ENCODE measurements at places on chromosomes 1 and 21.

- no peak for DNase-seq
Measured at GRCh38 chr1:10908266-10908665, 104.2 kb upstream of the TARDBP start.

GRCh38 chr21:38227401-38227800 lies 29.4 kb upstream of the KCNJ15 start:
- DNase-seq, result no peak

- no peak for DNase-seq
Measured at GRCh38 chr1:12697397-12697796, 18.5 kb upstream of the AADACL3 start.

DNA sequence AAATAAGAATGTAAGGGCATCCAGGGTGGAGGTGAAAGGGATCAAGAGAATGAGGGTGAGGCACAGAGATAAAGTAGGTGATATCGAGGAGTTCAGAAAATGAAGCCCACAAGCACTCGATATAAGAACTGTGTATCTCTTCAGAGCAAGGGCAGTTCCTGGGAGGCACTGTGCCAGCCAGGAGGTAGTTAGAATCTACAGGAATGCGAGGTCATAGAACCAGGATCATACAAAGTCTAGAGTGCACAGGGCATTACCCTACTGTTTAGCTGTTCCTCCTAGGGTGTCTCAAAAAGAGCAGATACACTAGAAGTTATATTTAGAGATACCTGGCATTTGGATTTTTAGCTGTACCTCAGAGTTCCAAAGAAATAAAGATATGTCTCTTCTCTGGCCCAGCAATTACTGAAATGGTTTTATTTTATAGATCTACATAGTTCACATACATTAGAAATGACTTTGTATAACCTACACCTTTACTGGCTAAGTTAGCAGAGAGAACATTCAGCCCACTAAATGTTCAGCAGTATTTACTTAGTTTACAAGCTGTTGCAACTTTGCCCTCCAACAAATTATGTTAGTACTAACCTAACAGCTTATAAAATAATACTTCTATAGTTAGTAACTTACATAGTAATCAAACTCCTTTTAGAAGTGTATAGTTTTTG lies 1.6 kb downstream of the OVAAL start:
- no peak for DNase-seq

DNA sequence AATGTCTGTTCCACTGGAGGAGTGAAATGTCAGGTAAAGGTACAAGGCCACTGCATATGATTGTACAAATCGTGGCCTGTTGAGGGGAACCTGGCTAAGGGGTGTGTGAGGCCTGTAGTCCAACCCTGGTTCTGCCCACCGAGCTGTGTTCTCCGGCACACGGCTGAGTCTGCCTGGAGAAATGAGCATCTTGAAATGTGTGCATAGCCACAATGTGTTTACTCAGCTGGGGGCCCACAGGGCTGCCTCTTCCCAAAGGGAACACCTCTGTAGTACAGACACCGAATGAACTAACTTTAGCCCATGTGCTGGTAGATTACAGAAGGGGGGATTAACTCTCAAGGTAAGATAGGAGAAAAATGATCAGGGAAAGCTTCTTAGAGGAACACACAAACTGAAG lies 30.2 kb downstream of the AK4 start:
- no peak for DNase-seq

DNA sequence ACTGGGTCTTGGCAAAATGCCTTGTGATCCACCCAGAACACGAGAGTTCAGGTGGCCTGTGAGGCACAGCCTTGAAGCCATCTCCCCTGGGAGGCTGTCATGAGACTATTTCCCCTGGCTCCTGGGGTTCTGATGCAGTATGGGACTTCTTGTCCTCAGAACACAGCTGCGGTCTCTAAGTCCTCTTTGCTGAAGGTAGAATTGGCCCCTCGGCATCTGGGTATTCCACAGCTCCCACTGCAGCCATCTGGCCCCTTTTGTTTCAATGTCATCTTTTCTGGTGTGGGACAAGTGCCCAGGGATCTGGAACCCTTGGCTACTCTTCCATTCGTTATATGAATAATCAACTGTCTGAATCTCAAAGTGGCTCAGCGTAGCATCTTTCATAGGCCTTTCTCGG lies 17.0 kb upstream of the LY9 start:
- no peak for DNase-seq

DNA sequence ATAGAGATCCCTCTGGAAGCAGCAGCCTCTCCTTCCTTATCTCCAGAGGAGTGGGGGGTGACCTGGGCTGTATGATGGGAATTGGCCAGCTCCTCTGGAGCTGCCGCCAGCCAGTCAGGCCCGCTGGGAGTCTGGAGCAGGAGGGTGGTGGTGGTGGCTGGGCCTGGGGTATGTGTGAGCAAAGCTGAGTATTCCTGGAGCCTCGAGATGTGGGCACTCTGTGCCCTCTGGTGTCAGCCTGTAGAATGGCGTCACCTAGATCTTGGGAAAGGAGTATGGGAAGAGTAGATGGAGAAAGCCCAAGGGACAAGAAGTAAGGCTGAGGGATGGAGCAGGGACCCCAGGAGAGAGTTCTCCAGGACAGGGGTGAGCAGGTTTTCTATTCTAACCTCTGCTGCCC lies 16.0 kb downstream of the VANGL2 start:
- peak; percentile 73 for DNase-seq

GRCh38 chr1:85801520-85801919 lies 93.3 kb upstream of the ZNHIT6 start:
- DNase-seq, result no peak

DNA sequence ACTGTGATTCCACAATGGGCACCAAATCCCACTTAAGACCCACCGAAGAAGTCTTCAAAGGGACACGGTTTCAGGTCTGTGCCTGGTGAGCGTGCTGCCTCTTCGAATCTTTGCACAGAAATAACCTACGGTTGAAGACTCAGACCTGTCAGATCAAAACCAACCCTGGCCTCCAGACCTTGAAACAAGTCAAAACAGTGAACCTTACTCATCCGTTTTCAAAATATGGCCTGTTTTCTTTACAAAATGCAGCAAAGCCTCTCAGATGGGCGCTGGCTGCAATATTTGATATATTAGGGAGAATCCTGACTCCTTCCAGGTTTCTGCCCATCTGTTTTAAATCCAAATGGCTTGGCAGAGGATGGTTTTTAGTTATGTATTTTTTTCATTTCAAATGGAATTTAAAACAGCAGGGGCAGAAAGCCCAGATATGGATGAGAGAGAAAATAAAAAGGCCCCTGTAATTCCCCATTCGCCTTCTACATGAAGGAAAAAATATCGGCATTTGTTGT lies 14.0 kb downstream of the JUN start:
- no peak for DNase-seq

- no peak for DNase-seq
Measured at GRCh38 chr1:170225781-170226530, 80.2 kb downstream of the NTMT2 start.

GRCh38 chr21:42425591-42425990 lies 21.9 kb downstream of the UBASH3A start:
- DNase-seq, result no peak

DNA sequence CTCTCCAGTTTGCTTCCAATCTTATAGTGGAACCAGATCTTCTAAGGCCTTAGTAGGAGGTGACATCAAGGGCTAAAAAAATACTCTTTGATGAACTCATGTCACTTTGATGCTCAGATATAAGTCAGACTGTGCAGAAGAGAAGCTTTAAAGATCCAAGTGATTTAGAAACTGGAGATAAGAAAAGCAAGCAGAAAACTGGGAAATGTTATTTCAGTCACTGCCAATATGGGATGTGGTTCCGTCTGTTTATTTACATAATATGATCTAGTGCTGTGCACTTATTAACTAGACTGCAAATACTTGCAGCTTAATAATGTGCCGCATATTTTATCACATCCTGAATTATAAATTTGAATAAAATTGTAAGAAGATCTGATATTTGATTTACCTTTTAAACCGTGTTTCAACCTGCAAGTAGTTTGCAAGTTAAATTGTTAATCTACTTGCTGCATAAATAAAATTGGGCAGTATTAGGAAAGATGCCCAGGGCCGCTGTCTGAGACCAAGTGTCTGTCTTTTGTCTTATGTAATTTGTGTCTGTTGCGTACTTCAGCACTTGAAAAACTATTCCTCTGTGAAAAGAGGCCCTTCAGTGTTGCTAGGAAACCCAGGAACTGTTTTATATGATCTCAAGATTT lies 29.6 kb downstream of the CXADR start:
- no peak for DNase-seq

DNA sequence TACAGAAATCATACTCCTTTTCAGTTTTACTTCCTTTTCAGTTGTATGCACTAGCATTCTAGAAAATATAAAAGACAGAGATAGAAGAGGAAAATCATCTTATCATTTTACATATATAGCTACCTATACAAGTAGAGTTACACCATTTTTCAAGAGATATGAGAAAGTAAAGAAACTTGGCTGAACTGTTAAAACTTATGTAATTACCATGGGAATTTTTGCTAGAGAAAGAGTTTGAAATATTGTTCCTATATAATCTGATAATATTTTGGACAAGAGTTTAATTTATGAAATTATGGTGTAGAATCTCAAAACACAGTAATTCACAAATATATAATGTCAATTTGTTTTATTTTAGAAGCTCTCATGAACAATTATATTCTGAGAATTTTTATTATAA lies 180.8 kb downstream of the PLPPR4 start:
- DNase-seq, result no peak

GRCh38 chr1:84635429-84635828 lies 54.8 kb downstream of the SSX2IP start:
- no peak for DNase-seq

DNA sequence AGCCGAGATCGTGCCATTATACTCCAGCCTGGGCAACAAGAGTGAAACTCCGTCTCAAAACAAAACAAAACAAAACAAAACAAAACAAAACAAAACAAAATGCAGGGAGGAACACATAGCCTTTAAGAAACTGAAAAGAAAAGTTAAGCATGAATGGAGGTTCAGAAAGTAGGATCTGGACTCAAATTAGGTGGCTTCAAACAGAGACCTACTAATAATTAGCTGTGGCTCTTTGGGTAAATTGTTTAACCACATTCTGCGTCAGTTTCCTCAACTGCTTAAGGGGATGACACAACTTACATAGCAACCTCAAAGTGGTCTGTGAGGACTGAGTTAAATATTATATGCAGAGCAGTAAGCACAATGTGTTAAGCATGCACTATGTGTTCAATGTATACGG lies 458.2 kb downstream of the ADGRL2 start:
- no peak for DNase-seq

DNA sequence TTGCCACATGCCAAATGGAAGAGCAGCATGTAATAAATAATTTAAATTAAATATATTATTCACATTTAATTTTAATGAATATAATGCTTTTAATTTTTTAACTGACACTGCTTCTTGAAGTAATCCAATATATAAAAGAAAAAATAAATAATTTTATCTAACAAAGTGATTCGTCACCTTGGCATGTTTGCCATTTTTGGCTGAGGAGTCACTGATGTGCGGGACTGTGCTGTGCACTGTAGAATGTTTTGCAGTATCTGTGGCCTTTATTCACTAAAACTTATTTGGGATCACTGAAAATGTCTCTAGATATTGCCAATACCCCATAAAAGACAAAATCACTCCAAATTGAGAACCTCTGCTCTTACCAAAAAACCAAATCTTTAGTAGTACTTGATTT lies 807.8 kb downstream of the BRINP3 start:
- DNase-seq, result no peak

All from Kasumi-1 (cell line).